Fibroblast of skin of left biceps (primary cell): ENCODE measurements at places on chromosomes 7 and 10.
A peak's percentile ranks its signal among the peaks of the same experiment; 100 is the strongest.

GRCh38 chr10:78658645-78659597 is 409.8 kb upstream of the ZMIZ1 start:
- DNase-seq: no peak

- DNase-seq: no peak
Measured at GRCh38 chr7:2663121-2663886, 24.7 kb upstream of the AMZ1 start.

DNA sequence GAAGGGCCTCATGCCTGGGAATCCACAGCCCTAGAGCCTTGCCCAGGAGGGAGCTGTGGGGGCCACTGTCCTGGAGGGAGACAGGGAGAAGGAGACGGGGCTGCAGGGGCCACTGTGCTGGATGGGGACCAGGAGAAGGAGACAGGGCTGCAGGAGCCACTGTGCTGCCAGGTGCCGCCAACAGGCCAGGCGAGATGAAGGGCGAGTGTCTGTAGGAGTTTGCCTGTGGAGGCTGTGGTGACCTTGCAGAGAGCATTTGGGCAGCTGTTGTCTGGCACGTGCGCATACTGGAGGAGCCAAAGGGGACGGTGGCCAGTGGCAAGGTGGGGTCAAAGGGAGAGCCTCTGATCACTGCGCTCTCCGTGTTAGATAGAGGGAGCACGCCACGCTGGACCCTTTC is 79.2 kb downstream of the NKX6-2 start:
- DNase-seq: no peak

- no peak for DNase-seq
Measured at GRCh38 chr10:59705931-59706330, 3.7 kb downstream of the SLC16A9 start.

GRCh38 chr10:59064759-59065539 is 111.5 kb upstream of the PHYHIPL start:
- DNase-seq: no peak

GRCh38 chr10:124522131-124522932 is 60.7 kb downstream of the LHPP start:
- no peak for DNase-seq

DNA sequence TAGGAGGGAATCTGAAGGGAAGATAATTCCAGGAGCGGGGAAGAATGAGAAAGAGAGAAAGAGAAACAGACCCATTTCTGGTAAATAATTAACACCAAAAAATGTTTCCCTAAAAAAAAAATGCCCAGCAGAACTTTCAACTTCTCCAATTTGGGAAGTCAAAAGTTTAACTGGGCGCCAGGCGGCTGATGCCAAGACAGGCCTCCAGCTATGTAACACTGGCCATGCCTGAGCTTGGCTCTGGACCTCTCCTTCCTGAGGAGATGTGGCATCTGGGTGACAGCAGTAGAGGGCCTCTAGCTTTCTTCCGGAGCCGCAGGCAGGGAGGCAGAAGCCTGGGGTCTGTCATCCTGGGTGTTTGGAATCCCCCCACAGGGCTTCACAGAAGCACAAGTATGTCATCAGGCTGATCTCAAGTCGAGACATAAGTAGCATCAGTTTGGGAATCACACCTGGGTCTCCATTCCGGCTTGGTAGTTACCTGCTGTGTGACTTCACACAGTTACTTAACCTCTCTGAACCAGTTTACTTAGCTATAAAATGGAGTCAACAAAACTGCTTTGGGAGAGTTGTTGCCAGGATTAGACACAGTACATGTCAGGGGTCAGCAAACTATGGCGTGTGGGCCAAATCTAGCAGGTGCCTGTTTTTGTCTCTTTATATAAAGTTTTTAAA is 50.5 kb upstream of the TCF7L2 start:
- DNase-seq: no peak

DNA sequence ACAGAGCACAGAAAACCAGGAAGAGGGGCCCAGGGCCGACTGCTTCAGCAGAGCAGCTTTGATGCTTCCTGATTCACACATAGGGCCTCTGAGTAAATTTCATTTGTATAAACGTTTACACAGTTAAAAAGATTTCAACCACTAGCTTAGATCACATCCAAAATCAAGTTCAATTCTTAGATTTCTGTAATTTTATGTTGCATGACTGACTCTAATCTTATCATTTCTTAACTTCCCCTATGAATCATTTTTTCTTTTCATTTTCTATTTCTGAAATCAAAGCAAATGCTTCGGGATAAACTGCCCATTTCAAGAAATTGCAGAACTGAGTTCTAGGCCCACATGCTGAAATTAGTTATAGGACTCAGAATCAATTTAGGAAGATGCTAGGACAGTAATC is 224.7 kb downstream of the INHBA start:
- no peak for DNase-seq

GRCh38 chr10:110903280-110904278 is 15.4 kb downstream of the BBIP1 start:
- DNase-seq: no peak

DNA sequence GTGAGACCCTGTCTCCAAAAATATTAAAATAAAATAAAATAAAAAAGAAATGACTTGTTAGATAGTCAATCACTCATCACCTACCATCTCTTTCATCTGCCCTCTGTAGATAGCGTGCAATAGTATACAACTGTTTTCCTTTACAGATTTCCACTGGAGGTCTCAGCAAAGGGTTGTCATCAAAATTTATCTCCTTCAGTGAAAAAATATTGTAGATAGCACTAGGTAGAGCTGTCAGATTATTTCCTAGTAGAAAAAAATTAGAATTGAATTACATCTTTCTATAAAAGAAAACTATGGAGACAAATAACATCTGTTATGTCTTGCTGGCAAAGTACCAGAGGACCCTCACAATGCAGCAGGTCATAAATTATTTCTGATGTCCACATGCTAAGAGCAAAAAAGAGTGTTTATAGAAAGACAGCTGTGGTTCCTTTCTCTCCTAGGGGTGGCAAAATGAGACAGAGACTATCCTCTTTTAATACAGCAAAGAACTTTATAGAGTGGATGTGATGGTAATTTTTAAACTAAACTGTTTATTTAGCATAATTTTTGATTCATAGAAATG is 16.3 kb upstream of the CYP51A1 start:
- DNase-seq: no peak

DNA sequence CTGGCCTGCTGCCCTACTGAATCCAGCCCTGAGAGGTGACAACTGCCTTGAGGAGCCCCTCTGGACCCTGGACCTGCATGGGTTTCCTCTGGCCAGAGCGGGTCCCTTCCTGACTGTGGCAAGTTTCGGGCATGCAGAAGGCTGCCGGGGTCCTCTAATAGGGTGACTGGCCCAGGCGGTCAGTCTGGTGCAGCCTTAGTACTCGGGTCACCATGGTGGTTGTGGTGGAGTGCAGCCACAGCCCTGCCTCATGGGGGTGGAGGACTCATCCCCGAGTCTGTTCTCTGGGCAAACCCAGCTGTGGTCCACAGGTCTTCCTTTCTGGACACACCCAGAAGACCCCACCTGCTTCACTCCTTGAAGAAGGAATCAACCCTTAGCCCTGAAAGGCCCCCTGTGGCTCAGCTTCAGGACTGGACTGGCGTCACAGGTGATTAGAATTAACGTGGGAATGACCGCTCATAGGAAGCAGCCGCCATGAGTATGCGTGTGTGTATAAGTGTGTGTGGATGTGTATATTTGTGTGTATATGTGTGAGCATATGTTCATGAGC is 28.7 kb downstream of the RAMP3 start:
- DNase-seq: no peak

DNA sequence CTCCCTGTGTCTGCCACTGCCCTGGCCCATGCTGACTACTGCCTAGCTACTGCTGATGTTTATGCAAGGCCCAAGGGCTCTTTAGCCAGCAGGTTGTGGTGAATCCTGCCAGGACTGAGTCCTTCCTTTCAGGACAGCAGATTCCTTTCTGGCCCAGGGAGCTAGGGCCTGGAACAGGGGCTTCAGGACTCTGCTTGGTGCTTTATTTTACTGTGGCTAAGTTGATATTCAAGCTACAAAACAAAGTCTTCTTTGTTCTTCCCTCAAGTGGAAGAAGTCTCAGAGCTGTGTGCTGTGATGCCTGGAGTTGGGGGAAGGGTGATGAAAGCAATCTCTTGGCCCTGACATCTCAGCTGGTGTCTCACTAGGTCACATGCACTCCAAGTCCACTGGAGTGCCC is 66.2 kb upstream of the NME8 start:
- DNase-seq: no peak

DNA sequence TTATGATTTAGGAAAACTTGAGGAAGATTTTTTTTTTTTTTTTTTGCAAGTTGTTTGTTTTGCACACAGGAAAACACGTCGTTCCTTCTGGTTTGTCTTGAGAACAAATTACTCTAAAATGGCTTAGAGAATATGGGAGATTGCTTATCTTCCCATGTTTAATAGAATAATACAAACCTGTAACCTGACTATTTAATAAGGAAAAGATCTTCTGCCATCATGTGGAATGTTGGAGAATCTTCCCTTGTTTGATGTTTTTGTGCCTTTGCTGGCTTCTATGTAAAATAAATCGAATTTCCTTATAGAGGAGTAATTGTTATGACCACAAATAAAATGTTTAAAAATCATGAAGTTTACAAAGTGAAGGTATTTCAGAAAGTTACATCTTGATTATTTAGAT is 818.8 kb downstream of the GATA3 start:
- no peak for DNase-seq

GRCh38 chr10:120014031-120014430 is 121.5 kb downstream of the SEC23IP start:
- no peak for DNase-seq

GRCh38 chr7:100101016-100101862 is at the start of the genes AP4M1 and MCM7:
Gene AP4M1, plus strand, starts transcription at chr7:100101643. Its CDS starts 72 bp downstream, at chr7:100101715.
Gene MCM7, minus strand, starts transcription at chr7:100101397. Its CDS starts 103 bp downstream, at chr7:100101294.
- DNase-seq: peak; percentile 98

DNA sequence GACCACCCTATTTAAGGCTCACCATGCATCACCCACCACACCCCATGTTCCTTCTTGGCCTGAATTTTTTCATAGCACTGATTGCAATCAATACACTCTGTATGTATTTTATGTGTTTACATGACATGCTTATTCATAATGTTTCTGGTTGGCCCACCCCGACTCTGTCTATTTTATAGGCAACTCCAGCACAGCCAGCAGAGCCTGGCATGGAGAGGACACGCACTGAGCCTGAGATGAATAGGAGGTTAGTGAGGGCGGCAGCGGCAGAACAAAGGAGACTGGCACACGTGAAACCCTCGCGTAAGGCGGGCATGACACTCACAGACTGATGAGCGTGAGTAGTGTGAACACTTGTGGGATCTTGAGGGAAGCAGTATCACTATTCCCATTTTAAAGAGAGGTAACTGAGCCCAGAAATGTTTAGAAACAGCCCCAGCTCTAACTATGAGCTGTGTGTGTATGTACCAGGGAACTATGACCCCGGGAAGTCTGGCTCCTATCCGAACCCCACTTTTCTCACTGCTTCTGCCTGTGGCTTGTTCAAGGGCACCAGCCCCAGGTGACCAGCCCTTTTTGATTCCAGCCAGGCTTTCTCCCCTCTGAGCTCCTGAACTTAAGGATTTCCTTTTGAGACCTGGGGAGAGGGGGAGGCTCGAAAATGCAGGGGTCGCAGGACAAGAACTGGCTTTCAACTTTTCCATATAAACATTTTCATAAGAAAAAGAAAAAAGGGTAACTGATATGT is 113.3 kb downstream of the ARHGAP22 start:
- no peak for DNase-seq

- DNase-seq: no peak
Measured at GRCh38 chr7:38934051-38934450, 25.1 kb upstream of the VPS41 start.

DNA sequence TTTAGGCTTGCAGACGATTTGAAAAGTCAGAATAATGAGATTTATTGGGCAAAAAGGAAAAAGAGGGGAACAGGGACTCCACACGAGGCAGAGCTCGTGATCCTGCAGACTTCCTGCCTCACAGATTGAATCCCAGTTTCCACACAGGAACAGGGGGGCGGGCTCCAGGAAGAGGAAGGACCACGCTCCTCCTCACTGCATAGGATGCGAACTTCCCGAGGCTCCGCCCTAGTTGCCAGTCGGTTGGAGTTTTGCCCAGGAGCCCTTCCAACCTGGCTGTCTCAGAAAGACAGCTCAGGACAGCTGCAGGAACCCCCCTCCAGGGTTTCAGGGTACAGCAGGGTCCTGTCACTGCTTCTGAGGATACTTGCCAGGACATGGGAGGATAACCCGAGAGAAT is 488.3 kb upstream of the ADARB2 start:
- no peak for DNase-seq

DNA sequence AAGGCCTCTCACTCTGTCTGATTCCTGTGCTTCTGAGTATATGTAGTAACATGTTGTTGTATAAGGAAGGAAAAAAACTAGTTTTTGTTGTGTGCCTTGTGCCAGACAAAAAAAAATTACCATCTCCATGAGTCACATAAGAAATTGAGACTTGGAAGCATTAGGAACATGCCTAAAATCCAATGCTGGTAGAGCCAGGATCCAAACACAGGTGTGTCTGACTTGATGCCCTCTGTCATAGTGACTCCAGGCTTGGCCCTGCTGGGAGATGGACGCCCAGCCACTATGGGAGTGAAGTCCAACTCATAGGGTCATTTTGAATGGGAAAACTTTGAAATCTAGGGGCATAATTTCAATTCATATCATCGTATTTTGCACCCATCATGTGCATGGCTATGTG is 38.0 kb downstream of the PYROXD2 start:
- DNase-seq: no peak

DNA sequence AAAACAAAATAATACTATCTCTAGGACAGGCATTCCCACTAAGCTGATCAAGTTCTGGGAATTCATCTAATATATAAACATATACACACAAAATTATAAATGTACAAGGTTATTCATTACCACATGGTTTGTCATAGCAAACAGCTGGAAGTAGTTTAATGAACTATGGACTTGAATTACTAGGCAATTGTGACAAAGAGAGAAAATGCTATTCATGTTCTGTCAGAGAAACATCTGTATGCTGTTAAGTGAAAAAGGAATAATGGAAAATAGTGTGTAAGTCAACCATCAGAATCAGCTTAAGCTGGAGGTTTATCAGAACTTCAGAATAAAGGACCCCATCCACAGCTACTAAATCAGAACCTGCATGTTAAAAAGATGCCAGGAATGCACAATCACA is 2.8 kb downstream of the ZNF248 start:
- DNase-seq: no peak

DNA sequence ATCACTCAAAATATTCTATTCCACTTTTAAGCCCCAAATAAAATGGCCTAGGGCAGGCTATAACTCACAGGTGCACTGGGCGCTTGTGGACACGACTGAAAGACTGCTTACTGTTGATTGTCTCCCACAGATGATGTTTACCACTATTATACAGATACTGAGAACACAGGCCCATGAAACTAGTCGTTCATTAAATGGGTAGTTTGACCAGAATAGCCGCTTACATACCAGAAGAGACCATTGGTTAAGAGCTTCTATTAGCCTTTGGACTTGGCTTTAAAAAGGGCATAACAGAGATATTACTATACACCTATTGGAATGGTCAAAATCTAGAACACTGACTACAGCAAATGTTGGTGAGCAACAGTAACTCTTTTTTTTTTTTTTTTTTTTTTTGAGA is 4.3 kb downstream of the CCDC6 start:
- DNase-seq: no peak
